ENCODE measurements at places on chromosomes 3 and 15.

GRCh38 chr15:80404057-80404760, at the start of gene ARNT2:
ARNT2 (plus strand) TSS chr15:80404382; CDS start chr15:80404516, 134 bp downstream.
- no peak for DNase-seq

DNA sequence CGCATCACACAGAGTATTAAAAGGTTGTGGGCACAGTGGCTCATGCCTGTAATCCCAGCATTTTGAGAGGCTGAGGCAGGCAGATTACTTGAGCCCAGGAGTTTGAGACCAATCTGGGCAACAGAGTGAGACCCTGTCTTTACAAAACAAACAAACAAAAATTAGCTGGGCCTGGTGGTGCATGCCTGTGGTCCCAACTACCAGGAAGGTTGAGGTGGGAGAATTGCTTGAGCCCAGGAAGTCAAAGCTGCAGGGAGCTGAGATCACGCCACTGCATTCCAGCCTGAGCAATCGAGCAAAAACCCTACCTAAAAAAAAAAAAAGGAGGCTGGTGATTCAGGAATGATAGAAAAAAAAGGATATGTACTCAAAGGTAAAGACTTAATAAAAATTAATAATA, 28.2 kb upstream of the ST6GAL1 start:
- no peak for DNase-seq

DNA sequence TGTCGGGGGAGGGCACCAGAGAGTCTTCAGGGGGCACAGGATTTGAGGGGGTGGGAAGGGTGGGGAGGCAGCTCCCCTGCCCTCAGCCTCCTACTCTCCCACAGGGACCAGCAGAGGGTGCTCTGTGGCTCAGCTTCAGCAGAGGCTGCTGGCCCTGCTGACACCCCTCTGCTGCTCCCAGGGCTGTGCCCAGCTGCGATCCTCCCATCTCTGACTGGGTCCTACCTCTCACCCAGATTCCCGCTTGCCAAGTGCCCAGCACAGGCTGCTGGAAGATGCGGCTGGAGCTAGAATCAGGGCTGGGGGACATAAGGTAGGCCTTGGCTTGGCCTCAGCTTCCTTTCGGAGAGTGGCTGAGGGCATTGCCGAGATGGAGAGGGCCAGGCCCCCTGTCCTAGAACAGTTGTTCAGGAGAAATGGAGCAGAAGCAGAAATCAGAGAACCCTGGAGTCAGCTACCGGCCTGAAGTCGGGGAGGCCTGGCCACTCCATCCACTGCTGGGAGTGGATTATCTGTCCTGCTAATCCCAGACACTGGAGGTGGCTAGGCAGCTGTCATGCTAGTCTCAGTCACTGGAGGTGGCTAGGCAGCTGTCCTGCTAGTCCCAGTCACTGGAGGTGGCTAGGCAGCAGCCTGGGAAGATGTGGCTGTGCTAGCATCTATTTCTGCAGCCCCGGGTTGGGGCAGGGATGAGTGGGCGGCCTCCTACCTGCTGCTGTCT, 3.9 kb downstream of the GRM2 start:
- DNase-seq = no peak

GRCh38 chr3:156787001-156787400, 39.2 kb upstream of the LEKR1 start:
- DNase-seq = no peak

DNA sequence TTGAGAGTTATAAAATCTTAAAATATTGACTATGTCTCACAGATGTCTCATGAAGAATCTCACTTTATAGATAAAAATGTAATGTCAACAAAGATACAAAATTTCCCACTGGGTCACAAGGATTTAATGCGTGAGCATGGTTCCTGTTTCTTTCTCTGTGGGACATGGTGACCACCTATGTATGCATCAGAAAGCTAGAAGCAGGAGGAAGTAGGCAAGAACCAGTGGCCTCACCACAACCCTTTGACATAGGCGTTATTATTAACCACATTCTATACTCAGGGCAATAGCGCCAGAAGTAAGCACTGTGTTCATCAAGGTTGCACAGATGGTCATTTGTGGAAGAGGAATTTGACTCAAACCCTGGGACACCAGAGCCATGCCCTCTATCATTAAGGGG, 11.7 kb upstream of the ADAMTS17 start:
- no peak for DNase-seq
